ENCODE measurements at places on chromosomes 3 and 15. TPM values are rescaled to one million over a fixed set of nuclear protein-coding genes. Genes with fewer than 3 reads are reported as not detected.

PRTG gene
- 1.4 TPM for total RNA-seq

CLEC3B gene
- 2.6 TPM for total RNA-seq

TJP1 gene
- 85.1 TPM for total RNA-seq

IQCF2 gene
- not detected for total RNA-seq

SI gene
- total RNA-seq, result not detected

IL20RB gene
- 0.54 TPM for total RNA-seq

IMP3 gene
- total RNA-seq, result 65.3 TPM

STARD5 gene
- total RNA-seq, result 0.36 TPM

PCOLCE2 gene
- 13.6 TPM for total RNA-seq

NEIL1 gene
- 9.4 TPM for total RNA-seq

TLR9 gene
- not detected for total RNA-seq

TRAT1 gene
- not detected for total RNA-seq

INSYN1 gene
- total RNA-seq, result 0.56 TPM

DCP1A gene
- 10.2 TPM for total RNA-seq

PLSCR4 gene
- total RNA-seq, result 94.1 TPM

C2CD4A gene
- total RNA-seq, result 1.5 TPM

PIGZ gene
- 2.4 TPM for total RNA-seq

KBTBD13 gene
- not detected for total RNA-seq

GOLGA8R gene
- 1.9 TPM for total RNA-seq

STRC gene
- not detected for total RNA-seq

ZPLD1 gene
- total RNA-seq, result 0.09 TPM

ACOX2 gene
- 4.0 TPM for total RNA-seq
